ENCODE measurements at places on chromosomes 7 and 10.

DNA sequence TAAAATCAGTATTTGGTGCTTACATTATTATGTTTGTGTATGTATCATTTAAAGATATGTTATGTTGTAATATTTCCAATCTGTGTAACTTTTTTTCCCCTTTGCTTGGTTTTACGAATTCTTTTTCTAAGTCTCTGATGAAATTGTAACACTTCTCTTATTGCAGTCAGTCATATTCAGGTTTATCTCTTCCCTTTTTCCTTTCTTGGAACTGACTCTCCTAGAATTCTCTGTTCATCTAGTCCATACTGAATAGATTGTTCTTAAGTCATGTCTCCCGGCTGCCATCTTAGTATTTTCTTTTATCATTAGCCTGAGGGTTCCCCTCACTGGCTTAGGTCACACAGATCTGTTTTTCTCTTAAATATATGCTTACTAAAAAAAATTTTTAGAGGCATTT is 44.6 kb downstream of the PHTF2 start:
- no peak for DNase-seq

GRCh38 chr10:130022511-130023299 is 58.6 kb upstream of the EBF3 start:
- DNase-seq: no peak

- no peak for DNase-seq
Measured at GRCh38 chr10:100133801-100134200, 52.0 kb downstream of the ERLIN1 start.

DNA sequence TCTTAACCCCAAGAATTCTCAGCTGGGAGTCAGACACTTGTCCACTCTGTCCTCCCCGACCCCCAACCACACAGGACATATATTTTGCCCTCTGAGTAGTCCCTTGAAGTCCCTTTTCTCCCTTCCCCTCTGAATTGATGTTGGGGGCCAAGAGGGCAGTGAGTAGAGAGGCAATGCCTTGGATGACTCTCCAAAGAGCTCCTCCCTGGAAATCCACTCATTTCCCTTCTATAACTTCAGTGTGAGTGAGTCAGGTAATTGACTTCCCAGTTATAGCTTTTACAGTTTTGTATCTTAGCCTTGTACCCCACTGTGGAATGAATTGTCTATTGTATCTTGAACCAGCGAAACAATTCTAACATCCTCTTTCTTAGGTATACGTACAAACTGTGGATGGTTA is 9.2 kb upstream of the ODAD2 start:
- no peak for DNase-seq
